ENCODE measurements at places on chromosomes 3 and 15.

DNA sequence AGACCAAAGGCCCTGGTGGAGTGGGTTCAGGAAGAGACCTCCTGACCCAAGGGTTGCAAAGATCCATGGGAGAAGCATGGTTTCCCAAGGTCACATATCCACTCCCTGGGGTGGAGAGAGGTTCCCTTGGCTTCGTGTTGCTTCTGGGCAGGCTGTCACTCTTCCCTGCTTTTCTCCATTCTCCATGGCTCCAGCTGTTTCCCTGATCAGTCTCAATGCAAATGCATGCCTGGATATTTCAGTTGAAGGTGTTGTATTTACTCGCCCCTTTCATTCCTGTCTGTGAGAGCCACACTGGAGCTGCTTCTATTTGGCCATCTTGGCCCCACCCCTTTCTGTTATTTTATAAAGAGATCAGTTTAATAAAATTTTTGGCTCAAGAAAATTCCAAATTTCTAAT lies 95.0 kb upstream of the PLSCR4 start:
- DNase-seq, result no peak

DNA sequence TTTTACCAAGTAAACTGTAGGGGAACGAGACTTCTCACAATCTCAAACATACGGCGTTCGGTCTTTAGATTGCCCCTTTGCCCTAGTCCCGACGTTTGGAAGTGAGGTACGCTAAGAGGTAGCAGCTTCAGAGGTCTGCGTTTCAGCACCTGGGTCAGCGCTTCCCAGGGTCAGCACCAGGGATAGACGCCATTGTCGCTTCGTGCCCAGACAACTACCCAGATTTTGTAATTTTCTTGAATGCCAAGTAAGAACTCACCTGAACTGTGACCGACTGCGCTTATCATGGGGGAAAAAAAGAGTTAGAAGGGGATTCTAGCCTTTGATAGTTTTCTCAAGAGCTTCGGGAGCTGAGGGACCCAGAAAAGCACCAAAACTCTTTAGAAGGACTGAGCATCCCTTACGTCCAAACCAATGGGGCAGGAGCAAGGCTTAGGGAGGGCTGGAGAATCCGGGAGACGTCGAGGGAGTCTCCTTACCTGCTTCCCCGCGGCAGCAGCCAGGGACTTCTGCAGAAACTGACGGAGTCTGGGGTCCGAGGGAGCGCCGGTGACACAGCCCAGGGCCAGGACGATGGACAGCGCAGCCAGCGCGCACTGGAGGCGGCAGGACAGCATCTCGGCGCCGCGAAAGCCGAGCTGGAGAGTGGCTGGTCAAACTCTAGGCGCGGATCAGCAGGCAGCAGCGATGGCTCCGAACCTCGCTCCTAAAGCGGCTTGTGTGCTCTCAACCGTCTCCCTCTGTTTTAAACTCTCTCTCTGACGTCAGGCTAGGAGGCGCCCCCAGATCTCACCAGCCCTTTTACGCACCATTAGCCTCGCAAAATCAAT lies at the start of gene SST:
Gene SST (minus strand): TSS at position 720 of the 830 bp plus-strand sequence. CDS start 103 bp downstream, at position 617.
- DNase-seq, result no peak

GRCh38 chr3:115428841-115429240 lies 194.5 kb upstream of the GAP43 start:
- no peak for DNase-seq

DNA sequence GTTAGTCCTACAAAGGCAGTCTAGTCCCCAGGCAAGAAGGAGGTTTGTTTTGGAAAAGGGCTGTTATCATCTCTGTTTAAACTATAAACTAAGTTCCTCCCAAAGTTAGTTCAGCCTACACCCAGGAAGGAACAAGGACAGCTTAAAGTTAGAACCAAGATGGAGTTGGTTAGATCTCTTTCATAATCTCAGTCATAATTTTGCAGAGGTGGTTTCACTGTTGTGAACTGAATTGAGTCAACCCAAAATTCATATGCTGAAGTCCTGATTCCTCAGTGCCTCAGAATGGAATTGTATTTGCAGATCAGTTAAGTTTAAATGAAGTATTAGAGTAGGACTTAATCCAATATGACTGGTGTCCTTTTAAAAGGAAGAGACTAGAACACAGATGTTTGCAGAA lies 101.0 kb upstream of the C3orf80 start:
- no peak for DNase-seq

GRCh38 chr3:28860307-28860706 lies 420.6 kb upstream of the RBMS3 start:
- DNase-seq, result peak; percentile 51

GRCh38 chr15:65869954-65870871 lies 922 bp downstream of the RAB11A start:
- DNase-seq, result no peak

GRCh38 chr3:52939600-52939999 lies 42.3 kb upstream of the STIMATE start:
- DNase-seq, result no peak

- DNase-seq, result no peak
Measured at GRCh38 chr15:50968353-50968752, 59.9 kb downstream of the AP4E1 start.

GRCh38 chr3:14200841-14201240 lies 22.2 kb downstream of the LSM3 start:
- no peak for DNase-seq

DNA sequence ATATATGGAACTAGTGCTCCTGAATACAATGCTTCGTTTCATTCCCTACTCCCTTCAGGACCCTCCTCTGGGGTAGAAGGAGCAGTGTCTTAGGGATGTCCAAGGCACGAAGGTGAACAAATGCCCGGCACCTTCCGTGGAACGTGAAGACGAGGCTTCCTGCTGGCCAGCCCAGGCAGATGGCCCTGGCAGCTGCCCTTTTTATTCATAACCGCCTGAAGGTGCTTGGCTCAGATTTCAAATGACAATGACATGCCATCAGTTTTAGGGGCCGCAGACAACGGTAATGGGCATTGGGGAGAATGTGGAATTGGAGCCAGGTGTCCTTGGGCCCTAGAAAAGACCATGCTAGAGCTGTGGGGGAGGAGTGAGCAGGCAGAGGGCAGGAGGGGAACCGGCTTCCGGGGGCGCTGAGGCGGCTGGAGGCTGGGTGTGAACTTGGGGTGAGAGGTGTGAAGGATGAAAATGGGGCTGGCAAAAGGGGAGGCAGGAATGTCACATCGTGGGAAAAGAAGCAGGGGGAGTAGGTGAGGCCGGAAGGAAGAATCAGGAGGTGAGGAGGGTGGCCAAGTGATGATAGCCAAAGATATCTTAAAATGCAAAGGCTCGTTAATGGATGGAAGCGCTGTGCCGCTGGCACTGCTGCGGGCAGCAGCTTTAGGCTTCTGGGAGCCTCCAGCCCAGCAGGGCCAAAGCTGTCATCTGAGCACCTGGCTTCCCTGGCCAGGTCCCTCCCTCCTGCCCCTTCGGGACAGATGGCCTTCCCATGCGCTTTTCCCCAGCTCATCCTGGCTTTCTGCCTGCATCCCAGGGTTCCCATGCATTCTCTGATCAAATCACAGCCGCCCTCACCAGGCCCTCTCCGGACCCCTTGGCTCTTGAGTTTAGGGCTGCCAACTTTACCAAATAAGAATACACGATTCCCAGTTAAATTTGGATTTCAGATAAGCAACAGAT lies 93.7 kb downstream of the TMEM266 start:
- no peak for DNase-seq

DNA sequence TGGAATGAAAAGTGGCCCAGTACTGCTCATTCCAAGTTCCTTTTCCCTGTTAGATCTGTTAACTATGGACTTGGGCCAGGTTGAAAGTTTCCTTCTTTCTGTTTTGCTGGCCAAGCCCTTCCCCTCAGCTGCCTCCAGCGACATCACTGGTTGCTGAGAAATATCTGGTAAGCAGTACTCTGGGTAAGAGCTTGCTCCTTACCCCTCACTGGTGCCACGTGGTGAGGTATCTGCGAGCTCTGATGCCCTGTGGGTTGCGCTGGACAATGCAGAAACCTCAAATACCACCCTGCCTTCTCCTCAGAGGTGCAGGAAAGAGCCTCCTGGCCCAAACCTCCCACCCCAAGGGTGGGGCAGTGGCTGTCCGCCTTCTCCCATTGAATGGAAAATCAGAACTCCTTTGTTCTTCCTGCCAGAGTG lies 42.9 kb upstream of the APH1B start:
- no peak for DNase-seq

GRCh38 chr3:98188545-98188944 lies 22.0 kb downstream of the OR5H15 start:
- peak; percentile 64 for DNase-seq

- DNase-seq, result no peak
Measured at GRCh38 chr3:114025451-114025850, 30.9 kb downstream of the CCDC191 start.

DNA sequence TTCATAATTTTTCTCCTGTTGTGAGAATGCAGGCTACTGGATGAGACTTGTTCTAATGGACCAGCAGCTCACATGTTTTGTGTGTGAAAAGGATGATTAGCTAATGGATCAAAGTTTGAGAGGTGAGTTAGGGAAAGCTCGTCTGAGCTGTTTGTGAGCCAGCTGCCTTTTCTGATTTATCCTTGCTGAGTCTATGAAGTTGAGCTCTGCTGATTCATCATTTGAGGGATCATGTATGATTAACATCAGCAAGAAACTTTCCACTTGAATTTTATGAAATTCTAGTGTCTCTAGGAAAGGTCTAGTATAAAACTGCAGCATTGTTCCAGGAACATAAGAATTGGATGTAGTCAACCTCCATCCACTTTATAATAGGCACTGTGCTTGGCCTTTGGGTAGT lies 698.7 kb downstream of the NTRK3 start:
- DNase-seq, result no peak
